Effector CD4-positive, alpha-beta T cell (primary cell): ENCODE measurements at places on chromosomes 6 and 20.

DNA sequence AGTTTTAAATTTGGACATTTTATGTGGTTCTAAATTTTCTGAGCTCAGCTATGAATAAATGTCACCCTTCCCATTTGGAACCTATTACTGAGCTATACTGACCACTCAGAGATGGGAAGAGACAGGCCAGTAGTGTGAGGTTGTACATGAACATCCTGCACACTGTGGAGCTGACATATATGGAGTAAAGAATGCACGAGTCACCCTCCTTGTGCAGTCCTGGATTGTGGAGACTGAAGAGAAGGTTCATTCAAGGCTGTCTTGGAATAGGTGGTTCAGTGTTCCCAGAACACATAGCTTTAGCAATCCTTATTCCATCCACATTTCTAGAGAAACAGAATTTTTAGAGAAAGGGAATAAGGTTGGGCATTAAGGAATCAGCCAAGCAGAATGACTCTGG lies 50.3 kb upstream of the OGFRL1 start:
- no peak for DNase-seq

DNA sequence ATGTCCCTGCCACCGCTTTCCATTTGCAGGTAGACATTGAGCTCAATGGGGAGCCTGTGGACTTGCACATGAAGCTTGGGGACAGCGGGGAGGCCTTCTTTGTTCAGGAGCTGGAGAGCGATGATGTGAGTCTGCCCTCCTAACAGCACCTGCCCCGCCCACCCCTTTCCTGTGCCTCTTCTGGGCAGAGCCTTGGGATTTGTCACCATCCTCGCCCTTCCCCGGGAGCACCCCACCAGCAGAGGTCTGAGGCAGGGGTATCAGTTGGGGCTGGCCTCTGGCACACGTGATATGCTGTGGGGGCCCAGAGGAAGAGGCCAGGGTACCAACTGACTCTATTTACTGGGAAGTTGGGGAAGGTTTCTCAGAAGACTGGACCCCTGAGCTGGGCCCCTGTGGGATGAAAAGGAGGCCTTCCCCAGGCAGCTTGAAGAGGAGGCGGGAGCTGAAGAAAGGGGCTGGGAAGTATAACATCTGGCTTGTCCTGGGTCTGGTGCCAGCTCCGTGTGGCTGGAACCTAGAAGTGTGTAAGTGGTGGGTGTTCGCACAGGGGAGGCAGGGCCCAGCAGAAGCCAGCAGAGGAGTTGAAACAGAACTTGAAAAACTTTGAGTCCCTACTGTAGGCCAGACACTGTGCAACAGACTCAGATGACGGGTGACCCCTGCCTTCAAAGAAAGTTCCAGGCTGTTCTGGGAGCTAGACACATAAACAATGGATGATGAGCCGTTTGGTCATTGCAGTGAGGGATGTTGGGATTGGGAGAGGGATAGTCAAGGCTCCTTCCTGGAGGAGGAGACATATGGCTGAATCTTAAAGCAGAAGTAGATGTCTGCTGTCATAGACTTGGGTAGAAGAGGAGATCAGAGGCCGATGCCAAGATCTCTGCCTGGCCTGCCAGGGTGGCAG lies 7.2 kb downstream of the LPIN3 start:
- DNase-seq, result no peak

DNA sequence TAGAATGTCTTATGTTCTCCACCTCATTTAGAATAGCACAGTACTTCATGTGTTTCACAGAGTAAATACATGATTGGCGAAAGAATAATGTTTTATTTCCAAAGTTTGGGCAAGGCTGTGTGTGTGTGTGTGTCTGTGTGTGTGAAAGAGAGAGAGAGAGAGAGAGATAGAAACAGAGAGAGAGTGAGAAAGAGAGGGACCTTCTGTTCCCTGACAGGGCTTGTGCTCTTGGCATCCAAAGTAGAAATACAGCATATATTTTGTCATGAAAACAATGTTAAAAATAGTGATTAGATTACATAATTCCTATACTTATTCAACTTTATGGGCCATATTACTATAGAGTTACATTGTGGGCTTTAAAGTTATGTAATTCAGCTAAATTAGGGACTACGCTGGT lies 201.2 kb downstream of the KIF6 start:
- DNase-seq, result no peak

GRCh38 chr6:90583836-90584481 lies 2.9 kb downstream of the MAP3K7 start:
- no peak for DNase-seq

- no peak for DNase-seq
These were observed 31.1 kb downstream of the PLG start for GRCh38 chr6:160733050-160733646.

- DNase-seq, result no peak
These were observed 154.2 kb upstream of the RNF24 start for GRCh38 chr20:4169360-4170190.

DNA sequence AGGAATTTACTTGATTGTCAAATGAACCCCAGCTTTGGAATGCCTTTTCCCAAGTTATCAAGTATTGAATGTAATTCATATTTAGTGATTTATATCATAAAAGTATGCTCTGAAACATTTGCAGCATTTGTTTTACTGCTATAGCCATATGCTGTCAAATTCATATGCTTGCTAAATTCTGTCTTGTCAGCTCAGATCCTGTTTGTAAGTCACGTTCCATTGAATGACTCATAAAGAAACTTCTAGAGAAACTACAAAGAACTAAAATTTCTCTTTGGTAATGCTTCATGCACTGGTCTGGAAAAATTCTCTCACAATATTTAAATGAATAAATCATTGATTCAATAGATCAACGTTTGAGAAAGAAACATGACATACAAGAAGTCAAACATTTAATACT lies 445.9 kb downstream of the PHF3 start:
- DNase-seq, result no peak

GRCh38 chr6:86825436-86825835 lies 111.9 kb upstream of the HTR1E start:
- no peak for DNase-seq

DNA sequence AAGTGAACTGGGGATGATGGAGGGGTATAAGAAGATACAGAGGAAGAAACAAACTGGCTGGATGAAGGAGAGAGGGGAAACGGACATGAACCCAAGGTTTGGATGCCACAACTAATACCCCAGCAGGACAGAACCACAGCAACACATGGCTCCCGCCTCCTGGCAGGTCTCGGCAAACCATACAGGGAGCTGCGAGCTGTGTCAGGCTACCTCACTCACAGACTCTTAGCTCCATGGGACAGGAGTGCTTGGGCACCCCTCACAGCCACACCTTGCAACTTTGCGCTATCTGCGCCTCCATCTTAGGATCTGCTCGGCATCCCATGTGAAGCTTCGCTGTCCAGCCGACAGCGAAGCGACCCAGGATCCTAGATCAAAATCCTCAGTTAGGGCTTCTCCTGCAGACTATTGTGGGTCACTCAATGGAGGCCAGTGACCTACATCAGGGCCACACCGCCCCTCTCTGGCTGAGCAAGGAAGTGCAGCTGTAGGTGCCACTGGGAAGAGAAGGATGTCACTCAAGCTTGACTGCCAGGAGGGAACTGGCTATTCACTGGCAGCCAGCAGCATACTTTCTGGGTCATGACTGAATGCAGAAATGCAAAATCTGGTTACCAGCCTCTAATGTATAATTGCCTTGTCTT lies 174.4 kb upstream of the RIN2 start:
- DNase-seq, result no peak

GRCh38 chr6:164344801-164345291 lies 930.3 kb downstream of the QKI start:
- no peak for DNase-seq

DNA sequence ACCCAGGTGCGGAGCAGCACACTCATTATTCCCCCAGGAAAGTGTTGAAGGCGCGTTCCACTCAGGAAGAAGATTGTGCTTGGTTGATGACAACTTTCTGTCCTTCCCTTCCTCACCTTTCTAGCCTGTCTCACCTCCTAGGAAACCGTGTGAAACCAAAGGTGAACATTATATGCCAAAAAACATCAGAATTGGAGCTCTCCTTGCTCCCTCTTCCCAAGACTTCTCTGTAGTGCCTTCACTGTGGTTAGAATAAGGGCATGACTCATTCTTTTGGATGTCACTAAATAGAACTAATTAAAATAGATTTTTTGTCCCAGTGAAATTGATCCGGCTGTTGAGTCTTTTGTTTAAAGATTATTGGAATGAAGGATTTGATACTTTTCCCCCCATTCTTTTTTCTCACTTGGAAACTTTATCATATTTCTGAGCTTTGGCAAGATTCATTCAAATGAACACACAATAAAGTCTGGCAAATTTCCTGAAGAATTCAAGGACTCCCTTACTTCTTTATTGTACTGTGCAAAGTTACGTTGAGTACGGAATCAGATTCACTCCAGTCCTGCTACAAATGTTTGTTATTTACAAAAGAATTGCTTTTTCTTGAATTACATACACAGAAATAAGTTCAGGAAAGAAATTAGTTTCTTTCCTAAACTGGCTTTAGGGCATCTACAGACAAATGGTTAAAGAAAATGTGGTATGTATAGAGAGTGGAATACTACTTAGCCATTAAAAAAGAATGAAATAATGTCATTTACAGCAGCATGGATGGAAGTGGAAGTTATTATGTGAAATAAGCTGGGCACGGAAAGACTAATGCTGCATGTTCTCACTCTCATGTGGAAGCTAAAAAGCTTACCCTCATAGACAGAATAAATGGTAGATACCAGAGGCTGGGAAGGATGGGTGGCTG lies 142.8 kb upstream of the AKAP12 start:
- no peak for DNase-seq

- no peak for DNase-seq
These were observed 55.5 kb downstream of the JARID2 start for GRCh38 chr6:15301179-15302006.
